Myocyte (in vitro differentiated cells): ENCODE measurements at places on chromosomes 3 and 15.

DNA sequence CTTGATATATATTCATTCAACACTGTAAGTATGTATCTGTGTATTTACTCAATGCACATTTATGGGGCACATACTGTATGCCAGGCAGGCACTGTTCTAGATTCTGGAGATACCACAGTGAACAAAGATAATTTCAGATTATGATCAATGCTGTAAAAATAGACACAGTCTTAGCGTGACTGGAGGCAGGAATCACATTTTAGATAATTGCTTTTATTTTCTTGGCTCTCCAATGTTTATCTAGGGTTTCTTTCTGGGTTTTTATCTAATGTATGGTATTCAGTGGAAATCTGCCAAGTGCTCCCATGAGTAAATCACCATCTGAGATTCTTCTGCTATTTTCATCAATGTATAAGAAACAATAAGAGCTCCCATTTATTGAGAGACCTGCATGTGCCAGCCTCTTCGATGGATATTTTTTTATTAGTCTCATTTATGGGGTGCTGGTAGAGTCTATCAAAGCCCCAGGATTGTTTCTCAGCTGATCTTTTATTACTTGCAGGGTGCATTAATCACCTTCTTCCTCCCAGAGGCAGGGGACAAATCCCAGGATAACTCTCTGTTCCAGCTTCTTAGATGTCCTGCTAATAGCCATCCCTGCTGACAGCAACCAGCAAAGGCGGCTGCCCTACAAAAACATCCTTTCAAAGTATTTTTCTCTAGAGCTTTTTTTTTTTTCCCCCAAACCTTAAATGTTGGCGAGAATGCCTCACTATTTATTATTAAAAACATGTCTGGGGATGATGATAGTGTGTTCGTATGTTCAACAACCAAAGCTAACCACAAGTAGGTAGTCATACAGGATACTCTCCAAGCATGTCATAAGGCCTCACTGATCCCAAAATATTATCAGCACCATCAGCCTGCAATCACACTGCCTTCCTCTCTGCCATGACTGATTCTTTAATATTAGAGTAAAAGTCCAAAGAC lies 331.0 kb upstream of the RASGRP1 start:
- peak; percentile 54 for DNase-seq

GRCh38 chr15:89406218-89406939 lies 71.8 kb upstream of the POLG start:
- DNase-seq: no peak

DNA sequence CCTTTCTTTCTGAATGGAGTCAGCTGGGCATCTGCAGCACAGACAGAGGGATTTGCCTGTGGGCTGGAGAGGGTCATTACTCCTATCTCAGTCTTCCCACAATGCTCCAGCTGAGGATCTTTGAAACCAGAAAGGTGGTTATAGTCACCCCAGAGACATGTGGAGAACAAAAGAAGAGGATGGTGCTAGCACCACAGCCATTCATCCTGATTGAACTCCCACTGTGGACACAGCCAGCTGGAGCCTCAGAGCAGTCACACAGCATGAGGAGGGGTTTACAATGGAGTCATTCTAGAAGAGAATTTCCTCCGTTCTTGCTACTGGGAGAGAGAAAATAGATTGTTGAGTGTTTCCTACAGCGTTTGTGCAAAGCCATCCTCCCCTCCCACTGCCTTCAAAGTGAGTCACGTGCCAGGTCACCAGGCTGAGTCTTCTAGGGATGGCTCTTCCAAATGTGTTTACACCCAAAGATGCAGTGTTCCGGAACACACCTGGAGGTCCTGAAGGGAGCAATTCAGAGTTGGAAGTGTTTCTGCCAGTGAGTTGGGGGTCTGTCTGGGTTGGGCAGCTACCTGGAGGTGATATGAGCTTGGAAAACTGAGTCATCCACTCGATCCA lies 18.9 kb upstream of the GREM1 start:
- peak; percentile 75 for DNase-seq

- no peak for DNase-seq
Observed at GRCh38 chr3:188217011-188217463, 63.1 kb downstream of the LPP start.
